Activated gamma-delta T cell treated with Interleukin-2 at 50 U/mL for 16 hours (primary cell): ENCODE measurements at places on chromosomes 12 and 14.

DNA sequence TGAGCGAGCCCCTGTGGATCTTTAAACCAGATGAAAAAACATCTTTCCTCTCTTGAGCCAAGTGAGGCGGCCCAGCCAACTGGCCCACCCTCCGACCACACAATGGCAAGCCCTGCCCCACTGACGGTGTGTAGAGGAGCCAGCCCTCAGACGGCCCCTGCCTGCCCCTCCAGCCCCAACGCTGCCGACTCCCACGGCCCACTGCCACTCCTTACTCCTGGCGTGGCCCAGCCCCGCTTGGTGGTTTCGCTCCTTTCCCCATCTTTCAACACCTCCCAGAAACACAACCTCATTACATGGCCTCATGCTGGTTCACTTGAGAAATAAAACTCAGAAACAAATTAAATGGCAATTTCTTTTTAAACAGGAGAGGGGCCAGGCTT lies 80.6 kb upstream of the DICER1 start:
- no peak for DNase-seq

- no peak for DNase-seq
Measured at GRCh38 chr12:3455312-3455711, 35.7 kb upstream of the PRMT8 start.

- peak; percentile 70 for DNase-seq
Measured at GRCh38 chr14:105527826-105528585, 1.6 kb downstream of the TMEM121 start.

DNA sequence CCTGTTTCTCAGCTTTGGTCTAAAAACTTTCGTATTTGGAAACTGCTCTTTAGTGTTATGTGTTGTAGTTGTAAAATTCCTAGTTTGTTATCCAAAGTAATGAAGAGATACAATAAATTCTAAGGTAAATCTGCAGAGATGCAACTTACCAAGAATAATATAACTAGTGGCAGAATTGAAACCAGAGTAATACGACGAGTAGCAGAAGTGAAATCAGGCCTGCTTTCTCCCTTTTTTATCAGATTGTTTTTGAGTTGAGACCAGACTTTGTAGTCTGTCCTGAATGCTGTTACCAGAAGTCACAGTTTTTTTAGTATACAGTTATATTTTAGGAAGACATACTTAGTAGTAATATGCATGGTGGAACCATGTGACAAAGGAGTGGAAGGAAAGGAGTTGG lies 12.5 kb downstream of the PAPOLA start:
- DNase-seq, result no peak

DNA sequence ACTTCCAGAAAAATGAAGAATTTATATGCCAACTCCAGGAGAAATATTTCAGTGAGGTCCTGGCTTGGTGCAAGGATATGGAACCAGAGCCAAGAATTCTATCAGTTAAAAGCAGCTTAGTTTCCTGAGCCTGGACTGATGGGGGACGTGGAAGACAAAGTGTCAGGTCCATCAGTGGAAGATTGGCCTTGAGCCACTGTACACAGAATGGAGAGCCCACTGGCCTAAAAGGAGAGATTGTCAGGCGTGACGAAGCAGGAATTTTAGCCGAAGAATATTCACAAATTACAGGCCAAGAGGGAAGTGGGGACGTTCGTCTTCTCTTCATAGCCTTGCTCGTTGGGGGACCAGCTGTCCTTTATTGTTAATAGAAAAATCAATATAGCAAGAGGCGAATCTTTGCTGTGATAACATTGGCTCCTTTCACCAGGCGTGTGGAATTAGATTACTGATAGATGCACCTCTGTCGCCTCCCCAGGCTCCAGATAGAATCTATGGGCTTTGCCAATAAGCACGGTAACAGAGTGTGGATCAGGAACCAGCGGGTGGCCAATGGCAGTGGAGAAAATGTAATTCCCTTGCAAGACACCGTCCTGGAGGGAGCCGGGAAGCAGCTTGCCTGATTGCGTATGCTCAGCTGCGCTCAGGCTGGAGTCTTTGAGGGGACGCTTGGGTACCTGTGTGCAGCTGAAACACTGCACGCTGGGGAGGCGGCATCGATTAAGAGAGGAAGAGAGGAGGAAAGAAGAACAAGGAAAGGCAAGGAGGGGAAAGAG lies 56.4 kb downstream of the TMEM132C start:
- no peak for DNase-seq

DNA sequence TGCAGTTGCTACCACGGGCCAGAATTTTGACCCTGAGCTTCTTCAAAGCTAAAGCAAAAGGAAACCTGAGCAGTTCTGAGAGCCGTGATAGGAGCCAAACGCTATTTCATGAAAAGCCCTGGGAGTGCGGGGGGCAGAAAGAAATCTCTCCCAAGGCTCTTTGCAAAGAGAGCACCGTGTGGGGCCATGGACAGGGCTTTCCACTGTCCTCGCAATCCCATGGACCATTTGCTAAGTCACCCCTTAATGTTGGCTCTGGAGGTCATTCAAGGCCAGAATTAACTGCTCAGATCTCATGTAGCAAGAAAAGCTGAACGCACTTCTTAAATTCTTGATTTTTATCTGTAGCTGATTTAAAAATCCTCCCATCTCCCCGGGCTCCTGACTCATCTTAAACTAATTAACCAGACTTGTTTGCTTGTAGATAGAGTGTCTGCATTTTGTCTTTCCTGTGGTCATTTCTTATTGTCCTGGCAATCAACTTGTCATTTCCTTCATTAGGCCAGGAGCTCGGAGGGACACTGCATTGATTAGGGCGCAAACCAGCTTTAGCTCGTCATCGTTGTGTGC lies 24.8 kb downstream of the CLSTN3 start:
- no peak for DNase-seq

GRCh38 chr14:95892142-95892541 lies 15.5 kb downstream of the TUNAR start:
- no peak for DNase-seq

DNA sequence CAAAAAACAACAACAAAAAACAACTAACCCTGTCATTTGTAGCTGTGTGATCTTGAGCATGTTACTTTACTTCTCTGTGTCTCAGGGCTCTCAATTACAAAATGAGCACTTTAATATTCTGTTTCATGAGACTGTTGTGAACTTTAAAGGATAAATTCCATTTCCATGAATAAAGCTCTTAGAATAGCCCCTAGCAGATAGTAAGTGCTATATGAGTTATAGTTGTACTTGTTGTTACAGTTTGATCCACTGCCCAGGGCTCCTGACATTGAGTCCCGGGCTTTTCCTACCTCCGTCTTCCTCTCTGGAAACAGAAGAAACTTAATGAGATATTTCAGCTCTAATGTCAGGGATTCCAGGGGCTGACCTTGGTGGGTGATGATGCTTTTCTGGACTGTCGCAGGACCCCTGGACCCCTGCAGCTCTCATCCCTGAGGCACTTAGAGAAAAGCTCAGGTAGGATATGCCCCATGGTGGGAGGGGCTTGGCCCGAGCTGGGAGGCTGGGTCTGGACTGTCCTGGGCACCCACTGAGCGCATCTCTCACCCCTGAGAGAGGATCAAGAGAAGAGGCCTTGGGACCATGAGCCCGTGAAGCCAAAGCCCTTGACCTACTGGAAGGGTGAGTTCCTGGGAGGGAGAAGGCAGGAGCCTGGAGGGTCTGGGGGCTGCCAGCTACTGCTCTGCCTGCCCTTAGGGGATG lies 5.1 kb downstream of the P3H3 start:
- no peak for DNase-seq

DNA sequence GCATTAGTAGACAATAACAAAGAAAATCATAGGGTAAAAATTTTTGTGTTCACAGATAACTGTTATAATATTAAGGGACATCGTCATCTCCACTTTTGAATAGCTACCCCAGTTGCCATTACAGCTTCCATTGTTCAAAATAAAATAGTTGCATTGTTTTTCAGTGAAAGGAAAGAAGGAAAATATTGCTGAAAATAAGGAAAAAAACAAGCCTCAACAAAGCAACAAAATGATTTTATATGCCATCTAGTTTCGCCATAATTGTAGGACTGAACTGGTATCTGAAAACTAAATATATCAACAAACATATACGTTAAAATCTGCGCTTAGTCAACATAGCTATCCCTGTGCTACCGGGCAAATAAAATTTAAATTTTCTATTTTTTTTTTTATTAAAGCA lies 3.3 kb downstream of the CDK17 start:
- DNase-seq, result no peak

DNA sequence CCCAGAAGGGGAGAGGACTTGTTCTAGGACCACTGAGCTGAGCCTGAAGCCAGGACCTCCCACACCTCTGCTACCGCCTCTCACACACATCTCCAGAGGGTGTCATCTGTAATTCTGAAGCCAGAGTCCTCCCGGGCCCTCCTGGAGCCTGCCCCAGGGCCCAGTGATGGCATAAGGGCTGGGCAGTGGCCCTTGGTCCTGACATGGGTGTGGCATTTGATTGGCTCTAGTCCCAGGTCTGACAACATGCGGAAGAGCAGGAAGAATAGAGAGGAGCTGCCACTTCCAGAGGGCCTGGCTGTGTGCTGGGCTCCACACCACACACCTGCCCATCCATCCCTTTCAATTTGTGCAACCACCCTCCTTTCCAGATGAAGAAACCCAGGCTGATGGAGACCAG lies 144.3 kb upstream of the GSC start:
- no peak for DNase-seq

- no peak for DNase-seq
Measured at GRCh38 chr12:110116623-110117022, 7.5 kb upstream of the IFT81 start.

DNA sequence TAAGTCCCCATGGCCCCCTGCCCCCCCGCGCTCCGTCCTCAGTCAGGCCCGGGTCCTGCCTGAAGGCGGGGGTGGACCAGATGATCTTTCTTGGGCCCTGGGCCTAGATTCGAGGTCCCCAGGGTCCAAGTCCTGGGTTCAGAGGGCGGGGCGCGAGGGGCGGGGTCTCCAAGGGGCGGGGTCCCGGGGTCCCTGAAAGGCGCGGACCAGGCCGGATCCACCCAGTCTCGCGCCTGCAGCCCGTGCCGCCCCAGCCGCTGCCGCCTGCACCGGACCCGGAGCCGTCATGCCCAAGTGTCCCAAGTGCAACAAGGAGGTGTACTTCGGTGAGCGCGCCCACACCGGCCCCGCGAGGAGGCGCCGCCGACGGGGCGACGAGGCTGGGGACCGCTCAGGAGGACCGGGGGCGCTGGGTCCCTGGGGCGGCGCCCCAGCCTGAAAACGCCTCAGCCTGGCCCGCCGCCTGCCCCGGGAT lies 325 bp downstream of the CRIP1 start:
- DNase-seq, result peak; percentile 41

DNA sequence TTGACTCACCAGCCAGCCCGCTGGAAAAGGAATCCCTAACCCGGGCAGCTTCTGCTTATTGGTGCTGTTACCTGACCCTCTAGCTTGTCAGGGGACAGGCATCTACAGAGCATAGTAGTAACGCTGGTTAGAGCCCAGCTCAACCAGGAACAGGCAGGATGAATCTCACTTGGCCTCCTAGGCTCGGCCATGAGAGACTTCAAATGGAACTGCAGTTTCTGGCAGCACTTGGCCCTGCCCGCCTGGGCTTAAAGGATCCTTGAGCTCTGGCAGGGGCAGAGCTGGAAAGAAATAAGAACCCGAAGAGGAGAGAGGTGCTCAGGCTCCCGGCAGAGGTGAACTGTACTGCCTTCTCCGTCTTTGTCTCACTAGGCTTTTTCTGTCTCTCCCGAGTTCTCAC lies 2.3 kb upstream of the LHX5 start:
- DNase-seq, result no peak

GRCh38 chr14:104353221-104353920 lies 215.0 kb downstream of the KIF26A start:
- no peak for DNase-seq

- DNase-seq, result peak; percentile 72
Measured at GRCh38 chr12:112409064-112409905, at the start of gene RPL6. Gene RPL6, minus strand, starts transcription at chr12:112409605. Its CDS starts 949 bp downstream, at chr12:112408656.

DNA sequence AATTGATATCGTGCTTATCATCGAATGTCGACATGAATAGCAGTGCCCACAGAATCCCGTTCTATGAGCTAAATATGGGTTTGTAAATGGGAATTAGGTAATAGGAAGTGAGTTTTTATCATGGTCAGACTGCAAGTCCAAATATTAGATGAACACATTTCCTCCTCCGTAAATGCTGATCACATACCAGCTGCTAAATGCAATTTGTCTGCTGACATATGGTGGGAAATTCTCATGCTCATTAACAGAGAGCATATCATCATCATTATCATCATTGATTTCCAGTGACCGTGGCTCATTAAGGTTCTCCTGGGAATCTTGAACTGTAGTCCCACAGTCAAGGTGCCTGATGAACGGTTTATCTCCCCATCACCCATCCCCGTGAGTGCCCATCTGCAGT lies 998.8 kb upstream of the TMEM132C start:
- no peak for DNase-seq

DNA sequence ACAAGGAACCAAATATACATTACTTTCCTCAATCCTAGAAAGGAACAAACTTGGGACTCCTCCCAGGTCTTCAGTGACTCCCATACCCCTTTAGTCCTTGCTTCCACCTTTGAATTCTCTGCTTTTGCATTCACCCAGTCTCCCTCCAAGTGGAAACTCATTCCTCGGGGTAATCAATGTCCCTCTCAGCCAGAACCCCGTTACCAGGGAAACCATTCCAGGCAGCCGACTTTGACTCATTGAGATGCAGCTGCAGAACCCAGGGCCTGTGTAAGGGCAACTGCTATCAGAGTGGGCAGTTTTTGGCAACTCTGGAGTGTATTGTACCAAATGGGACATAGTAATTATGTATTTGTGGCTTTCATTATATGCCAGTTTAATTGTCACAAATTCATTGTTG lies 186.2 kb downstream of the NRXN3 start:
- DNase-seq, result no peak

DNA sequence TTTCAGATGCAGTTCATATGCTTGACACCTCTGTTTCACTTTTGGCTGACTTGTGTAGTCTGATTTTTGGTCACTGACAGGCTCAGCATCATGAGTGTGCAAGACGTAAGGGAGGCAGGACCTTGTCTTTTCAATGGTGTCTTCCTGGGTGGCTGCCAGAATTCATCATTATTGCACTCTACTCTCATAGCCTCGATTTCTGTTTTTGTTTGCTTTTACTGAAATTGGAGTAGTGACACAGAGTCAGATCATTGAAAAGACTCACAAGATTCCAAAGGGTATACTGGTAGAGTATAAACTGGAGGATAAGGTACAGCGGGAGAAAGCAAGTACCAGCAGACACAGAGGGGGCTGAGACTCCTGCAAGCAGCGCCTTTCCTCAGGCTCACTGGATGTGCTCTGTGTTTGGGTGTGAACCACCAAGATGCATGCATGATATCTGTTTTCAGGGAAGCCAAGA lies 126.3 kb upstream of the FGD4 start:
- DNase-seq, result no peak

DNA sequence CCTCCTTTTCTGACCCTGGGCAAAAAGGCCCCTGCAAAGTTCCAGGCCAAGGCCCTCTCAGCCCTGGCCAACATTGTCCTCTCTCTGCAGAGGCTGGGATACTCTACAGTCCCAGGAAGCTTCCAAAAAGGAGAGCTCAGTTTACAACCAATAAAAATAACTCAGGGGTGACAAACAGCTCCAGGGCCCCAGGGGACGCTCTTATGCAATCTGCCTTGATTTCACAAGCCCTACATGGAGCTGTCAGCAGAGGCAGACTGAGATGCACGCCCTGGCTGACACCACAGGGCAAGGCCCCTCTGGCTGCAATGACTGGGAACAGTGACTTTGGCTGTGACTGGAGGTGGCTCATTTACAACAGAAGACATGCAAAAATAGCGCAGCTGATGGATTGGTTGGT lies 129.0 kb upstream of the MED13L start:
- no peak for DNase-seq
